Vagina (tissue), 2 donors: ENCODE measurements at places on chromosomes 1 and 21.

DNA sequence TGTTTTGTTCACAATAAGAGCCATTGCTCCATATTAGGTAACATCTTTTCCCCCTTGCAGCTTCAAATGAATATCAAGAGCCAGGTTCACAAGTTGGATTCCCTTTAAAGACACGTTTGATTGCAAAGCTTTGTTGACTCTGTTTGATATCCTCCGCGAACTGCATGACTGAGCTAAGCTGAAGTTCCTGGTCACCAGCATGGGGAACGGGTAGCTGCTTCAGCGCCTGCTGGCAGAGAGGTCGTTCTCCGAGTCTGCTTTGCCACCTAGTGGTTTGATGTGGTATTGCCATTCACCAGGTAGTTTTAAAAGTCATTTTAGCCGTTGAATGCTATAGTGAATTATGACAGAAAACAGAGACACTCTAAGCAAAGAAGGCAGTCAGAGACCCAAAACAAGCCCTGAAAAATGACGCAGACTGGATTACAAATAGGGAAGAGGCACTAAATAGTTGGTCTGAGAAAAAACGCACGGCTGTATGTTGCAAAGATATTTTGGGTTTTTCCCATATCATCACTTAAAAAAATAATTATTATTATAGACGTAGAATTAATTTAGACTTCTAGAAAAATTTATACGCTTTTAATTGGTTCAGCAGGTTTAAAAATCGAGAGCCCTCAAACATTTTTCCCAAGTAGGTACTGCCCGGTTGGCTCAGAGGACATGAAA is 193.5 kb upstream of the FMN2 start:
- DNase-seq = no peak

DNA sequence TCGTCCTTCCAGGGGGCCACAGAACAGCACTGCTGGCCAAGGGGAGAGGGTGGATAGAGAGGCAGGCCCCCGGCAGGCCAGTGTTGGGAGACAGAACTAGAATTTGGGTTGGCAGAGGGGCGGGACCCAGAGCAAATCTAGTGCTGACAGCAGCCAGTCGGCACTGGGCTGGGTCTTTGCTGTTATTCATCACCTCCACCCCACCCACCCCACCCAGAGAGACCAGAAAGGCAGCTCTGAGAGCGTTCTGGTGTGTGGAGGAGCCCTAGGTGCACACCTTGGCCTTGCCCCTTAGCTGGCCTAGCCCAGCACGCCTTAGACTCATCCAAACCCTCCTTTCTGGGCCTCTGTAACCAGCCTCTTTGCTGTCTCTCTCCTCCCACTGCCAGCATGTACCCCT is 6.4 kb upstream of the PKP1 start:
- no peak for DNase-seq

GRCh38 chr1:82152356-82153271 is 351.9 kb downstream of the ADGRL2 start:
- no peak for DNase-seq

DNA sequence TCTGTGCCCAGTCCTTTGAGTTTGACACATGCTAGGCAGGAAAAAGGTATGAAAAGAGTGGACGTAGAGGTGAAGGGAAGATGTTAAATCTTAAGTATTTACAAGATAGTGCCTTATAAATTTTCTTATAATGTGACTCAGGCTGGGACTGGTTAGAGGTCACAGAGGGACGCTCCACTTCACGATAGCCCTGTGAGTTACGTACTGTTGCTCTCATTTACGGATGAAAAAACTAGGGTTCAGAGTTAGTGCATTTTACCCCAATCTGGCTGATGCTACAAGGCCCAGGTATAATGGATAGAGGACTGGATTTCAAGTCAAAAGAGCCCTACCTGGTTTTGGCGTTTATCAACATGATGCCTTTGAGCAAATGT is 1.4 kb upstream of the TUT4 start:
- no peak for DNase-seq

- no peak for DNase-seq
Observed at GRCh38 chr1:192767798-192768197, 41.0 kb upstream of the RGS2 start.

DNA sequence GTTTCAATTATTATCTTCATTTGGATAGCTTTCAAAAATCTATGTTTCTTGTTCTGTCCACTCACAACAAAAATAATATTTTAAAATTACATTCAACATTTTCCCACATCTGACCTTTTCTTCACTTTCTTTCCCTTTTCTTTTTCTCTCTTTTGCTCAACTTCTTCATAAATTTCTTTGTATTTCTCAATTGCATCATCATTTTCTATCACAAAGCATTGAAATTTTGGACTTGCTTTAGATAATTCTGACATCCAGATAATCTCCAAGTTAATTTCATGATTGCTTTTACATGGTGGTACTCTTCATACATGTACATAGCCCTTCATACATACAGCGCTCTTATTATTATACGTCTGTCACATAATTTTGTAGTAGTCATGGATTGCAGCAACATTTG is 30.2 kb downstream of the NUF2 start:
- no peak for DNase-seq

DNA sequence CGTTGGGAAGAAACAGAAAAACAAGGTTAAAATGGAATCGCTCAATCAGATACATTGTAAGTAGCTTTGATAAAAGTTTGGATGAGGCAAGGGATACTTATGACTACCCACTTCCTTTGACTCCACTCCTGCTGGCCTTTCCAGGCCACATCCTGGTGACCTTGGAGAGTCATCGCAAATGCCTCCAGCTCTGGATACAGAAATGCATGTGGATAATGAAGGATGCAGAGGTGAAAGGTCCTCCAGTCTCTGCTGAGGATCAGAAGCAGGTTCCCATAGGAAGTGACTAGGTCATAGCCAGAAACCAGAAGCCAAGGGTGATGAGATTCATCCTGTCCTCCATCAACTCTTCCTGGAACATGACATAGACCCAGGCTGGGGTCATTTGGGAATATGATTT is 6.2 kb upstream of the CAMK1G start:
- DNase-seq = no peak

- DNase-seq = no peak
Observed at GRCh38 chr1:44031252-44032169, at the start of gene SLC6A9. Gene SLC6A9 (minus strand): TSS chr1:44031462. CDS start chr1:44024277, 7,185 bp downstream.
